GM13977 (cell line): ENCODE measurements at places on chromosomes 1 and 21.

GRCh38 chr1:84152649-84153056, 8.6 kb downstream of the PRKACB start:
- no peak for DNase-seq

- DNase-seq: no peak
These were observed 12.4 kb downstream of the LAMC2 start for GRCh38 chr1:183198463-183198862.

GRCh38 chr21:40972151-40972550, 125.2 kb upstream of the DSCAM start:
- DNase-seq: no peak

DNA sequence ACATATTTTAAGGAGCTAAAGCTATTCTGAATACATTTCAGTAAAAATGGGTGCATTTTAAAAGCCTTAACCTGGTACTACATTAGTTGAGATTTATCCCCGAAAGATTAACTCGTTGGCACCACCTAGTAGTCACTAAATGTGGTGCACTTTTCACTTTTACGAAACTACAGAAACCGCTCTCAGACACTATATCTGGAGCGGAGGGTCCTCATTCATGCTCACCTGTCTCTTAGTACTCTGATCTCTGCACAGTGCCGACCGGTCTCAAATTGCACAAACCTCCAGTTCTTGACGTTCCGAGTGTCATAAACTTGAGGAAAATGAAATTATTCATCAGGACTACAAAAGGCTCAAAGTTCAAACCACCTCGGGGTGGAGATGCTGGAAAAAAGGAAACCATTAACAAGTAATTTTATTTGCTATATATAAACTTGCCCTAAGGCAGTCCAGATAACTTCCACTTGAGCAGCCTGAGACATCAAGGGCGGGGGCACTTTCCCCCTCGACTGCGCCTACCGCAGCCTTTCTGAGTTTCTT, 722 bp downstream of the LZIC start:
- DNase-seq: peak; percentile 72

DNA sequence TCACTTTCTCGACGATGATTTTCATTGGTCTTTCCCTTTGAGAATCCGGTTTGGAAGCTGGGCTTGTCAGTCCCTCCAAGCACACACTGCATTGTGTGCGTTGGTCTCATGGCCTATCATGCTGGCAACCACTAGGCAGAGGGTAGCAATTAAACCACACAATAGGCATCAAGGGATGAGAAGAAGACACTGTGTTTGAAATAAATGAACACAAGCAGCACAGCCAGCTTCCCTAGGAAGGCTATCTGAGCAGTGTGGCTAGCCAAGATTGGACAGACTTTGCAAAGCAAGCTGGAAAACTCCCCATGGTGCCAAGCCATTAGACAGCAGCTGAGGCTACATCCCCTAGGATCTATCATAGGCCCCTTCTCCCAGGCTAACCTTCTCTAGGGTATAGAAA, 288.7 kb downstream of the NUF2 start:
- DNase-seq: no peak

GRCh38 chr21:34582506-34583150, 32.3 kb downstream of the RCAN1 start:
- DNase-seq: peak; percentile 59

DNA sequence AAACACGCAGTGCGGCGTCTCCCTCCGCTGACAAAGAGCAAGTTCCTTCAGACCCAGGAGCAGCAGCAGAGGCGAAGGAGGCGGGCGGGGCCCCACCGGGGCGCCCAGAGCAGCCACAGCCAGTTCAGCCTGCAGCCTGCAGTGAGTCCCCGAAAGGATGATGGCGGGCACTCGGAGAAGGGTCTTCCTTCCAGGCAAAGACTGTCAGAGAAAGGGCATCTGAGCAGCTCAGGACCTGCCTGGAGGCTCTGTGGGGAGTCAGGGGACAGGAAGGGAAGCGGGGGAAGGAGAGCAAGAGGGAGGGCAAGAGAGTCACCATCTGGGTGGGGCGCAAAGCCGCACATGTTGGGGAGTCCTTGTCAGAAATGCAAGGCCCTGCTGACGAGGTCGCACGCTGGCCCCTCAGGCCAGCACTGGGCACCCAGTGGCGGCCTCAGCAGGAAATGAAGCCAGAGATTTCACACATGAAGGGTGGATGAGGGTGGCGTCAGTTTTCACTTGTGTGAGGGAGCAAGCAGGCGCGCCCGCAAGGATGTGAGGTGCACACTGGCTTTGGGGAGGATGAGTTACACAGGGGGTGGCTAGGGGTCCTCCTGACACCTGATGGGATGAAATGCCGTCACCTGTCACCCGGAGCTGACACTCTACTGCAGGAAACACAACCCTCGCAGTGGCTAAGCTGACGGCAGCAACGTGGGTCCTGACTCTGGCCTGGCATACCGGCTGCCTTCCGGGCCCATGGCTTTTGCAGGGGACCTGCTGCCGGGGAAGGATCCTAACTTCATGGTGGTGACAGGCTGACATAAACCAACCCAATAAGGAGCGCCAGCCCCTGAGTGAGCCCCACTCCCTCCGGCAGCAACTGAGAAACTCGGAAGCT, 6.6 kb downstream of the LRRC47 start:
- no peak for DNase-seq

- no peak for DNase-seq
These were observed 19.8 kb upstream of the C1orf21 start for GRCh38 chr1:184366997-184367396.

- no peak for DNase-seq
These were observed 231.2 kb downstream of the PRDM2 start for GRCh38 chr1:13931226-13931625.
